ENCODE measurements at places on chromosomes 6 and 20. TPM values are rescaled to one million over a fixed set of nuclear protein-coding genes. Genes with fewer than 3 reads are reported as not detected.

The ARG1 gene
- total RNA-seq = 0.20 TPM

The UBE2C gene
- 1.7 TPM for total RNA-seq

The KIF25 gene
- not detected for total RNA-seq

The GGT7 gene
- total RNA-seq = 18.3 TPM

The TP53TG5 gene
- total RNA-seq = not detected

The ID4 gene
- total RNA-seq = 0.07 TPM

DNA sequence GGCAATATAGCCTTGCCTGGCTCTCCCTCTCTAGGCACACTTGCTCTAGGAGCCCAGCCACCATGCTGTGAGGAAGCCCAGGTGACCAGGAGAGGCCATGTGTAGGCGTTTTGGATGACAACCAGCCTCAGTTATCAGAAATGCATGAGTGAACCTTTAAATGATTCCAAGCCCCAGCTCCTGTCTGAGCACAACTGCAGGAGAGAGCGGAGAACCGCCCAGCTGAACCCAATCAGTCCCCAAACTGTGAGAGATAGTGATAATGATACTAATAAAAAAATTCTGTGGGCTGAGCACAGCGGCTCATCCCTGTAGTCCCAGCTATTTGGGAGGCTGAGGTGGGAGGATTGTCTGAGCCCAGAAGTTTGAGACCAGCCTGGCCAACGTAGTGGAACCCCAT, 83.8 kb upstream of the TOX2 start:
- no peak for DNase-seq

DNA sequence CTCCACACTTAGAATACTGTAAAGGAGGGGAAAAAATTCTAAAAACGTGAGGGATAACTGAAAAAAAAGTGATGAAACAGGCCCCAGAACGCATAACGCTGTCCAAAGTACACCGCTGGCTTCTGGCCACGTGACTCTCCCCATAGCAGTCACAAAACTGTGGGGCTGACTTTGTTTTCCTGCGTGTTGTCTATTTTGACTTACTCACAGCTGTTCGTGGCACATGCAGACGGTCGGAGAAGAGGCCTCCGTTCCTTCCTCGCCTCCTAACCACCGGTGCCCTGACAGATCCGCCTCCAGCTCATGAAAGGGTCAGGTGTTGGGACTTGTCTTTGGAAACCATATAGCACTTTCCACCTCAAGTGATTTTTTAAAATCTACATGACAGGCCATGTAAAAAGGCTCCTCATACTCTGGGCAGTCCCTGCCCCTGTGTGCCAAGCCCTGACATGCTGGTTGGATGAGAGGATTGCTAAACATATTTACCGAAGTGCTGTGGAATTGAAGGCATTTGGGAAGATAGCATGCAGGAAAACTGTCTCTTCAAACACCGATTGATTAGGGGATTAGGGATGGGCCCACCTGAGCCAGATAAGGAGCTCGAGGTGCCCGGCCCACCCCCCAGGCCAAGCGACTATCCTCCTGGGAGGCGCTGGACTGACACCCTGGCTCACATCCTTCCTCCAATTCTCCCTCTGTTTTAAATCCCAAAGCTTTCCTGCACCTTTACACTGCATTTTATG, 54.8 kb downstream of the DACT2 start:
- DNase-seq = no peak

DNA sequence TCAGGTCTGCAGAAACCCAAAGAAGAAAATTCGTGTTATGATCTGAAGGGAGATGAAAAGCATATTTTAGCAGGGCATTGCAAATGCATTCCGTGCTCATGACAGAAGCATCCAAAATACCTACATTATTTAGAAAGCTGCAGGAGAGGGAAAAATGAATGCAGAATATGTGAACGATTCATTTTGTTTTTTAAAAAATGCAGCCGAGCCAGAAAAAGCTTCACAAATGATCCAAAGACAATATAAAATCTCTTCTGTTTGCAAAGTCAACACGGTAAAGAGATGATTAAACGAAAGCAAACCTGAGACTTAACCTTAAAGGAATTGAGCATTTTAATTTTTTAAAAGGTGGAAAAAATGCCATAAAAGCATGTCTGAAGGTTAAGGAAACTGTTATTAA, 136.1 kb upstream of the SULF2 start:
- no peak for DNase-seq

GRCh38 chr20:31790401-31790800, 28.8 kb upstream of the MYLK2 start:
- DNase-seq = no peak

GRCh38 chr6:35804996-35805736, at the start of gene LHFPL5:
Gene LHFPL5 (plus strand): TSS chr6:35805352. CDS start chr6:35805671, 319 bp downstream.
- DNase-seq = peak; percentile 99

DNA sequence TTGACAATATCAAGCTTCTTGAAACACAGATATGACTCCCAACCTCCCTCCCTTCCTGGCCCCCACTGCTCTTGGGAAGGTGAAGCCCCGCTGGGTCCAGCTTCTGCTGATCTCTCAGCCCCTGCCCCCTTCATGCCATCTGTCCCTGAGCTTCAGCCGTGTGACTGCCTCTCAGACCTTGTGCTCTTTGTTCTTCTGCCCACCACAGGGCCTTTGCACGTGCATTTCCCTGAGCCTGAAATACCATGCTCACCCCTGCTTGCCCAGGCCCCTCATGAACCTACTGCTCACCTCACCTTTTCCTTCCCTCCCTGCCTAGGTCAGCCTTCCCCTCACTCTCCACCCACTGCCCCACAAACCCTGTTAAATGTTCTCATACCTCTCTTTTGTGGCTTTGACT, 241.7 kb upstream of the PMEPA1 start:
- DNase-seq = no peak

GRCh38 chr20:63574829-63575743, 1.0 kb upstream of the HELZ2 start:
- DNase-seq = no peak

- DNase-seq = no peak
These were observed 49.0 kb downstream of the SYNJ2 start for GRCh38 chr6:158030380-158031300.

DNA sequence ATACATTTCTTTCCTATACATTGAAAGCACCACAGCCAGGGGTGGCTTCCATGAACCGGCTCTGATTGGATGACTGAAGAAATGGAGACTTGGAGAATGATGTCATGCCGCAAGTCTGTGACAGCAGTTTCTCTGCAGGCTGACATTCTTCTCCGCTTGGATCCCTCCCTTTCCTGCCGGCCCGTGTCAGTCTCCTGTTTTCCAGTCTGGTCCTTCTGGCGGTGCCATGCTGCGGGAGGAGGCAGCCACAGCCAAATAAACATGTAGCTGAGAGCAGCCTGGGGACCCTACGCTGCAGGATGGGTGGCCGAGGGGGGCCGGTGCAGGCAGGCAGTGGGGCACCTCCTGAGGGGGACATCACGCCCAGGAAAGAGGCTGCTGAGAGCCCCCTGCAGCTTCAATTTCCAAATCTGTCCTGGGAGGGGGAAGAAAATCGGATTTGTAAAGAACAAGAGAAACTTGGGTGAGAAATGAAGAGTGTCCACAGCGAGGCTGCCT, 178.0 kb downstream of the TAF4 start:
- DNase-seq = no peak

DNA sequence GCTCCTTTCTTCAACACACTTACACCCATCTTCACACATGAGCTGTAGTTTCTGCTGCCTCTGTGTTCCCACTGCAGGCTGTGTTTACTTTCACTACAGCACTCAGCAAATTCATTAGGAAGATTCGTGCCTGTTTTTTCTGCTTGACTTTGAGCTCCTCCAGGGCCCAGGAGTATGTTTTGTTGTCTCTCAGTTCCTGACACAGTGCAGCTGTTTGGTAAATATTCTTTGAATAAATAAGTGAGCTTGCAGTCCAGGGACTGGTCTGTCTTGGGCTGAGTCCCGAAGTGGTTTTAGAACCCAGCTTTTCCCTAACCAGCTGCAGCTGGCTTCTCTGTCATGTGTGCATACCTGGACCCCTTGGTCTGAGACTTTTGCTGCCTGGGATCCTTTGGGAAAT, 46.6 kb upstream of the CCN6 start:
- DNase-seq = no peak

GRCh38 chr6:11139051-11139960, 27.8 kb upstream of the ERVFRD-1 start:
- DNase-seq = no peak

DNA sequence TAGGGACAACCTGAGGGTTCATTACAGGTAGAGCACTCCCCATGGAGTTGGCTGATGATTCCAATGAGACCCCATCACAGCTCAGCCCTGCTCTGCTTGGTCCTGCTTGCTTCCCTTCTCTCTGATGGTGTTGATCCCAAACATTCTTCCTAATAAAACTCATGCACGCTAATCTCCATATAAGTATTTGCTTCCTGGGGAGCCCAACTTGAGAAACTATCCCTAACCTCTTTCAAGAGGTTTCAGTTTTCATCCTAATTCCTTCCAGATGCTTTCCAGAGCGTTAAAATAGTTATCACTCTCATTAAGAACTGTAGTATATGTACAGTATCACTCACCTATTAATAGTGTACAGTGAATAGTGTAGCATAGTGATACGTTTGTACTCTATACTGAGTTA, 68.1 kb downstream of the EPHA7 start:
- DNase-seq = no peak

GRCh38 chr6:3509336-3509735, 52.5 kb upstream of the SLC22A23 start:
- DNase-seq = no peak

DNA sequence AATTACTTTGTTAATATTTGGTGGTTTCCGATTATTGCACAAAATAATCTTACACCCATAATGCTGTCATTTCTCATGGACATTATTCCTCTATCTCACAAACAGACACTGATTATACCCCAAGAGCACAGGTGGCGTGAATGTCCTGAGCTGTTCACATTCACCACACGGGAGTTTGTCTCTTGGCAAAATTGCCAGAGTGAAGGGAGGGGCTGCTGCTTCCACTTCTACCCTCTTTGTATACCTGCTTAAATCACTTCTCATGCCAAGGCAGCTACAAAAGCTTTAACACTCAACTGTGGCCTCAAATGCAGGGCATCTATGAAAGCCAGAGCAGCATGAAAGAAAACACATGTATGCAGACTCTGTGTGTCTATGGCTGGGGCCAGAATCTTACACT, 41.9 kb upstream of the SLA2 start:
- DNase-seq = no peak

DNA sequence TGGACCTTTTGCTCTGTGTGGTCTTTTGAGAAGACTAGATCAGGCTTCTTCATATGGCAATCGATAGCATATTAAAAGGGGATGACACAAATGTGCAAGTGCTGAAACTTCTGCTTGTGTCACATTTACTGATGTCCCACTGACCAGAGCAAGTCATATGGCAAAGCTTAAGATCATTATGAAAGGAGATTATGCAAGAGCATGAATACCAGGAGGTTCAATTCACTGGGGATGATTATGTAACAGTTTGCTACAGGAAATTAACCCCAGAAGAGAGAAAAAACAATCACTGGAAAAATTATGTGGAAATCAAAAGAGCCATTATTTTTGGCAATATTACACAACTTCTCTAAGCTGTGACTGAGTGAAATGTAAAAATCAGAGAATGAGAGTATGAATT, 13.7 kb upstream of the PRDM13 start:
- no peak for DNase-seq

- no peak for DNase-seq
These were observed 230.8 kb downstream of the CD83 start for GRCh38 chr6:14348389-14348788.

- DNase-seq = no peak
These were observed 19.1 kb upstream of the HLA-DQB1 start for GRCh38 chr6:32685603-32686002.

- DNase-seq = no peak
These were observed 694.9 kb upstream of the ID4 start for GRCh38 chr6:19142275-19142674.

DNA sequence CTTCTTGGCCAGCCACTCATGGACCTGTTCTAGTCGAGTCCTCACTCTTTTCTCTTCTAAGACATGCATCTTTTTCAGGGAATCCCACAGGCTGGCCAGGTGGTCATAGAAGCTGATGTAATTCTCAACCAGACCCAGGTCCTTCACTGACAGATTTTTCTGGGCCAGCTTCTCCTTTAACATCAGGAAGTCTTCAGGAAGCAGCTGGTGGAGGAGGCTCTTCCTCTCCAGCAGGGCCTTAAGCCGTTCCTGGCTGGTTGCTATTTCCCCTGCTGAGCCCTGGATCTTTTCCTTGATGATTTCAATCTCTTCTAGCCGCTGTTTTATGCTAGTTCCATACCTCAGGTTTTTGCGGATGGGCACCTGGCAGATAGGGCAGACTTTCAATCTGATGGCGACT, 28.6 kb downstream of the DDX27 start:
- no peak for DNase-seq

DNA sequence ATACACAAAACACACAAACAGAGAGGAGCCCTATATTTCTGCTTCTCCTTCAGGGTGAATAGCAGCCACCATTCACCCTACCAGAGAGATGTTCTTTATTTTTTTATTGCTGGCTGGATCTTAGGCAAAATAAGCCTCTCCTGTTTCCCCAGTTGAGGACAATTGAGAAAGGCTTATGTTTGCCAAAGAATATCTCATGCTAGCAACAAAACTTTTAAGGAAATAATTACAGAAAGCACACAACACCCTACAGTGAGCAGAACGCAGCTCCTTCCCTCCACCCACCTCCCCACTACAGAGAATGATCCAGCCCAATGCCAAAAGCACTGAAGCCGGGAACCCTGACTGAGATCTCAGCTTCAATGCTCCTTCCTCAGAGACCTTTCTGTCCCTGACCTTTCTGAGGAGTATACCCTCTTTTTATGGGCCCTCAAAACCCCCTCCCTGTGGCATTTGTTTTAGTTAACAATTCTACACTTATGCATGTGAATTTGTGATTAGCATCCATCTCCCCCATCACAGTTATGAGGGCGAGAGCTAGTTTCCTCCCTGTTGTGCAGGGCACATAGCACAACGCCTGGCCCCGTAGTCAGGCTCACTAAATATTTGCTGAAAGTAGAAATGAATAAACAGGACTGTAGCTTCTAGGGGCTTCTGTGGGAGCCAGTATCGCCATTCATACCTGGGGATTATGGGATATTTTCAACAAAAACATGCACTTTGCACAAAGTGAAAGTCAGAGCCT, 491.6 kb upstream of the CDH4 start:
- no peak for DNase-seq

Data from K562 (cell line).